ENCODE measurements at places on chromosomes 2 and 18.

DNA sequence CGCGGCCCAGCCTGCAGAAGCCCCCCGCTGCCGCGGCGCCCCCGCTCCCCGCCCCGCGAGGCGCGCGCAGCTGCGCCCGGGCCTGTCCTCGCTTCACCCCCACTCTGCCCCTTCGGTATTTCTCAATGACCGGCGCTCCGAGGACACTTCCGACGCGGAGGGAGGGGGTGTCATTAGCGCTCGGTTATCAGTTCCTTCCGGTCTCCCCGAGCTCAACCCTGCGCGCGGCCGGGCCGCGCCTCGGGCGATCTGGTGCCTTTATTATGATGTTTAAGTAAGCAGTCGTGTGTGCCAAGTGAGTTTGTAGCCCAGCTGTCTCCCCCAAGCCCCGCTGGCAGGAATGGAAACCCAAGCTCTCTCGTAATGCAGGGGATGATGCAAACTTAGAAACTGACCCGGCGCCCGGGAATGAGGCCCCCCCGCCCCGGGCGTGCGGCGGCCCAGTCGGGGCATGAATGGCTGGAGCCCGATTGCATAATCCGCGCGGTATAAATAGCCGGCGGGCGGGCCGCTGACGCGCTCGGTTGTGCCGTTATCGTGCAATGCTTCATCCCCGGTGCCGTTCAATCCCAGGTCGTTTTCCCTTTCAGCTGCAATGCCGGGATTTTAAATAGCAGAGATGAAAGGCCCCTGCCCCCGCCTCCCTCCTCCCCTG lies 3.9 kb upstream of the SPRED2 start:
- DNase-seq: peak; percentile 77

DNA sequence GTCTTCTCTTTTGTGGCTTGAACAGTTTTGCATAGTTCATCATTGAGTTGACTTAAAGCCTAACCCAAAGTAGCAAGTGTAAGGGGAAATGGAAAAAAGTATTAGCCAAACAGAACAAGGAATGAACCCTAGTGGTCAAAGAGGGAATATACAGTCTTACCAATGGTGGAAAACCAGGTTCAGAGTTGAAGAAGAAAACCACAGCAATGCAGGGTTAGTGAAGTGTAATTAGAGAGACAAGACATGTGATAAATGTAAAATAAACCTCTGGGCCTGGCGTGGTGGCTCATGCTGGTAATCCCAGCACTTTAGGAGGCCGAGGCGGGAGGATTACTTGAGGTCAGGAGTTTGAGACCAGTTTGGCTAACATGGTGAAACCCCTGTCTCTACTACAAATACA lies 2.4 kb downstream of the TTN start:
- peak; percentile 35 for DNase-seq

DNA sequence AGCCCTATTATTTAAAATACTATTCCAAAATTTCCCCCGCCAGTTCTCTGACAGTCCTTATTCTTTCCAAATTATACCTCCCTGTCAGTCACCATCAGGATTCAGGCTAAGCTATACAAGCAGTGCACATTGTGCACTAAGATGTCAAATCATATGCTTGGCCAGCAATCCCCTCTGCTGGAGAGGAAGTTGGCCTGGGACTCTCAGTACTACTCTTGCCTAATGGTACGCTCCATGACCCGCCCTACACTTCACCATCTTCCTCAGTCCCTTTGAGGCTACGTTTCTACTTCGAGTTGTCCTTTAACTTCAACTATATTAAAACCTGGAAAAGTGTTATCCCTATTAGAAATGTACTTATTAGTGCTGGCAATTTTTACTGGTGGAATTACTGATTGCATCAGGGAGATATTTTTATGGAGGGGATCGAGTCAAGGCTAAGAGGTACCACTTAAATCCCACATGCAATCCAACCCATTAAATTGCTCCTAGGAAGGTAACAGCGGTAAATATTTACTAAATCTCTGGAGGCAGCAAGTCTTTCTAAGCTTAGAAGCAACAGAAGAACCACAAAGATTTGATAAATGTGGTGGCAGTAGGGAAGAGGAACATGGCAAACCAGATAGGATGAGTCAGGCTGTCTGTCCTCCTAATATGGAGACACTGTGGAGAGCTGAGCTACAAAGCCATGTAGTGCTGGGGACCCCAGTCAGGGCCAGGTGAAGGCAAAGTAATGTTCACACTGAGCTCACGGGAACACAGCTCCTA lies 2.7 kb downstream of the USP40 start:
- DNase-seq: no peak

GRCh38 chr2:231318954-231319353 lies 76.6 kb upstream of the B3GNT7 start:
- no peak for DNase-seq

DNA sequence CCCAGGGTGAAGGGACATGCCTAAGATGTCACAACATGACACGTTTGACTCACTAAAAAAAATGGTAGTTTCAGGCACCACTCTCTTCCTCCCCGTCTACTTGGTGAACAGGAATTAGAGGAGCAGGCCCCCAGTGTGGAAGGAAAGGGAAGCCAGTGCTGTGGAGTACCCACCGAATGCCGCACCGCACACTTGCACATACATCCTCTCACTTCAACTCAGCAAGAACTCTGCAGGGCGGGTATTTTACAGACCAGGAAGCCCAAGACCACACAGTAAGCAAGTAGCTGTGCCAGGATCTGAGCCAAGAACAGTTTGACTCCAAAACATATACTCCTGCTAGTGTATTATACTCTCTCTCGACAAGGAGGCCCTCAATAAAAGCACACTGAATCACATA lies 69.8 kb downstream of the BCL2 start:
- DNase-seq: no peak

DNA sequence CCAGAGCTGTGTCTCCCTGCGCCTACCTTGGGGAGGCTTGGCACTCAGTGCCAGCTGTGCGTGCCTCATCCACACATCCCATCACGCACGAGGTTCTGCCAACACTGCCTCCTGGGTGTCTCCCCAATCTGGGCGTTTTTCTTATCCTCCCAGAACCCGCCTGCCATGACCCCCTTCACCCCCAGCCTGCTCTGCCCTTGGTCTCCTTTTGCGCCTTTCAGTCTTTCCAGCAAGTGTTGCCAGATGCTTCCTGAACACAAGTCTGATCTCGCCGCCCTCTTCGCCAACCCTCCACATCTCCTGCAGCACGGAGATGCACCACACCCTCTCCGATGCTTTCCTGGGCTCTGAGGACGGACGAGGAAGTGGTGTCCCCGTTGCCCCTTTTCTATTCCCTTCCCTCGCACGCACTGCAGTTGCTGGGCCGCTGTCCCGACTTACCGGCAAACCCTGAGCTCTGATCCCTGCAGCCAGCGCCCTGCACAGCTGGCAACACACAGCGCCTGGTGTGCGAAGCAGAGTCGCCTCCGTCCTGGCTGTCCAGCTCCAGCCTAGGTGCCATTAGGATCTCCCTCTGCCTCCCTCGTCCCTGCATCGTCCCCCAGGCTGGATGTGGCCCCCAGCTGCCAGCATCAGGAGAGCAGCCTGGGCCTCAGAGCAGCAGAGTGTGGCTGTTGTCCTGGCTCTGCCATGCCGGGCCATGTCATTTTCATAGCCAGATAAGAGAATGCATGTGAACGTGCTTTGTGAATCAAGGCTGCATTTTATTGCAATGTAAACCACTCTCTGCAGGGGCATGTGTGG lies 22.6 kb upstream of the ALLC start:
- DNase-seq: no peak

GRCh38 chr18:55907453-55908175 lies 319.6 kb upstream of the TCF4 start:
- DNase-seq: no peak

GRCh38 chr2:100185105-100185504 lies 42.7 kb upstream of the AFF3 start:
- no peak for DNase-seq

- no peak for DNase-seq
Observed at GRCh38 chr2:64840426-64840881, 148.7 kb upstream of the SLC1A4 start.

DNA sequence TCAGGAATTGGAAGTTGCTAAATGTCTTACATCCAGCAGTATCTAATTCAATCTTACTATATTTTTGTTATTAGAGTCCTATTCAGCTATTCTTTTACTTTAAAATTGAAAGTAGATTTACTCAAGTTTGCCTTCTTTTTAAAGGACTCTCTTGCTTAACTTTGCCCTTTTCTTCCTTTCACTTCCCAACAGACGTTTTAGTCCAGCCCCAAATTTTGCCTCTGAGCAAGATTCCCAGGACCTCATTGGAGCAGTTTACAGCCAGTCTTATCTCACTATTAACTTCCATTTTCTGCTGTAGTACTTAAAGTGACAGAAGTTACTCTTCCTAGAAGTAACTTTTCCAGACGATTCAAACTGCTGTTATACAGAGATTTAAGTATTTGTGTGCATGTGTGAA lies 1.7 kb upstream of the PRKD3 start:
- no peak for DNase-seq

DNA sequence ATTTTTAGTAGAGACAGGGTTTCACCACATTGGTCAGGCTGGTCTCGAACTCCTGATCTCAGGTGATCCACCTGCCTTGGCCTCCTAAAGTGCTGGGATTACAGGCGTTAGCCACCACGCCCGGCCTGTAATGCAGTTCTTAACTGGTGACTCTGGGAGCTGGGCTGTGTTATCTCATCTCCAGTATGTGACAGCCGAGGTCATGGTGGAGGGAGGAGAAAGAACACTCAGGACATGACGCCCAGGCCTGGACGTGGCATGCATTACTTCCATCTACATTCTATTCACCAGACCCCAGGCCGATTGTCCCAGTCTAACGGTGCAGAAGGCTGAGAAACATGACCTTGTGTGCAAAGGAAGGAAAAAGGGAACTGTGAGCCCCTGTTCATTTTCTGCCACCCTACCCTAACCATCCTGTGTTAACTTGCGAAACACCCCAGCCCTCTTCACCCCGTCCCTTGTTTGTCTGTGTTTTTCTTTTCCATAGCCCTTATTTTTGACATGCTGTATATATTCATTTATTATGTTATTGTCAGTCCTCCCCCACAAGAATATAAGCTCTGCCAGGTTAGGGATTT lies 88.1 kb upstream of the ASAP2 start:
- DNase-seq: no peak

GRCh38 chr2:48756289-48756688 lies 765 bp upstream of the LHCGR start:
- DNase-seq: no peak

DNA sequence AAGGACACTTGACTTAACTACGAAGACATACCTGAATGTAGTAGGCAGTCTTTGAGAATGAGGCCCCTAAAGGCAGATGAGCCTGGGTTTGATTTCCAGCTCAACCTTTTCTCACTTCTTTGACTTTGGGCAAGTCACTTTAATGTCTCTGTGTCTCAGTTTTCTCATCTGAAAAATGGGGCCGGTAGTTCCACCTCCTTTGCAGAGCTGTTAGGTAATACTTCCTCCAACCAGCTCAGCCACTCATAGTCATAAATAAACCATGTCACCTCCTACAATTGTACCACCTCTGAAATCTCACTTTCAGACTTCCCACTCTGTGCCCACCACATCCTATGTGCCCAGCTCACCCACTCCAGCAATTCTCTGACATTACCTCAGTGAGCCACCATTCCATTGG lies 10.4 kb downstream of the ARHGAP25 start:
- DNase-seq: no peak

- DNase-seq: no peak
Observed at GRCh38 chr2:61448229-61448628, 22.7 kb downstream of the USP34 start.

DNA sequence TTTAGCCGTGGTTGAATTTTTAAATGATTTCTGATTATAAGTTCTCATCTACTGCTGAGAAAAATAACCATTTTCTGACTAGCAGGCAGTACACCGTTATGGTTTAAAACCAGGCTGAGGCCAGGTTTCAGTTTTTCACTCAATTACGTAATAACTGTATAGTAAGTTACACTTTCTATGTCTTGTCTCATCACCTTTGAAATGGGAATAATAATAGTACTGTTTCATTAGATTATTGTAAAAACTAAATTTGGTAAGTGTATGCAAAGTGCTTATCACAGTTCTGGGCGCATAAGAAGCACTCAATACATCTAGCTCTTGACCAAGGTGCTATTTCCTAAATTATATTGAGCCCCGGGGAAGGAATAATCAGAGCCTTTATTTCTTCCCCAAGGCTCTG lies 76.8 kb downstream of the LIMS1 start:
- peak; percentile 40 for DNase-seq

DNA sequence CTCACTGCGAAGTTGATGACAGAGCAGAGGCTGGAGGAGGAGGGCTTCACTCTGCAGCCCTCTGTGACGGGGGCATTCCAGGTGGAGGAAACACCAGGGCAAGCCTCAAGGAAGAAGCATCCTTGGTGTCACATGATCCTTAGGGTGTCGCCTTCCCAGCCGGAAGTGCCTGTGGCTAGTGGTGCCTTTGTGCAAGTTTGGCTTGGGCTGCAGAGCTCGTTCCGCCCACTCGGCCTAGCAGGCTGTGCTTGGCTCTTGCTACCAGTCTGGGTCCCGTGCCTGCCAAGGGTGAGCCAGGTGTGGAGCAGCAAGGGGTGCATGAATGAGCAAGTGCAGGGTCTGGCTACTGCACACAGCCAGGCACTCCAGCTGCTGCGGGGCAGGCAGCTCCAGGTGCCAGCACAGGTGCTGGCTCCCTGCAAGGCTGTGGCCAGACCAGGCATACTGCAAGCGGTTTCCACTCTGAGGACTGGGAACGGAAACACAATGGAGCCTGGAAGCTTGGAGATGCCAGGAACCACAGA lies 325.3 kb upstream of the SMIM21 start:
- no peak for DNase-seq

- DNase-seq: no peak
Observed at GRCh38 chr2:159125858-159126257, 157.4 kb downstream of the TANC1 start.

DNA sequence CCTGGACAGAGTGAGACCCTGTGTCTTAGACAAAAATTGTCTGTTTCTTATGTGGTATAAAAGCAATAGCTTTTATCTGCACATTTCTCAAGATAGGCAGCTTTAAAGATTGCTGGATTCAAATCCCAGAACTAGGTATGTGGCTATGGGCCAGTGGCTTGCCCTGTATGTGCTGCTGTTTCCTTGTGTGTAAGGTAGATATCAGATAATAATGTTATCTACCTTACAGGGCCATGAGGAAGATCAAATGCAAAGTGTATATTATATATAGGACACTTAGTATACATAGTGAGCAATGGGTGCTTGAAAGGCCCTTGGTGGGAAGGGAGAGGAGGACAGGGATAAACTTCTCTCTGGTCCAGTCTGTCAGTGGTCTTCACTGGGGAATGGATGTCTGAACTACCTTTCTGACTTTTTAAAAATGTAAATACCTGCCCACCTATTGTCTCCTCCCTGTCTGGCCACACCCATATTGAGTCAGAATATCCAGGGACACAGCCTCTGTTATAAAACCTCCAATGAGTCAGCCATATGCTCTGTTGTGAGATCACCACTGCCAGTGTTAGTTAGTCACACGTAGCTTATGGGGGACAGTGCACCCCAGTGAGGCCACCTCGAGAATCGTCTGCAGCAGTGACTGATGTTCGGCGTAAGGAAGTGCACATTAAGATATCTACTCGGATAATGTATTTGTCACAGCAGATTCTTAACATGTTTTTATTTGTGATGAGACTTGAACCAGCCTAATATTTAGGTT lies 383.4 kb downstream of the PTPRM start:
- no peak for DNase-seq

GRCh38 chr2:120989512-120990441 lies 254.1 kb downstream of the GLI2 start:
- no peak for DNase-seq

Data from GM13976 (cell line).